ENCODE measurements at places on chromosomes 3 and 15.

- peak; percentile 17 for DNase-seq
Measured at GRCh38 chr3:138186221-138186620, 880 bp upstream of the ARMC8 start.

- no peak for DNase-seq
Measured at GRCh38 chr15:89333011-89333860, 1.4 kb downstream of the POLG start.

DNA sequence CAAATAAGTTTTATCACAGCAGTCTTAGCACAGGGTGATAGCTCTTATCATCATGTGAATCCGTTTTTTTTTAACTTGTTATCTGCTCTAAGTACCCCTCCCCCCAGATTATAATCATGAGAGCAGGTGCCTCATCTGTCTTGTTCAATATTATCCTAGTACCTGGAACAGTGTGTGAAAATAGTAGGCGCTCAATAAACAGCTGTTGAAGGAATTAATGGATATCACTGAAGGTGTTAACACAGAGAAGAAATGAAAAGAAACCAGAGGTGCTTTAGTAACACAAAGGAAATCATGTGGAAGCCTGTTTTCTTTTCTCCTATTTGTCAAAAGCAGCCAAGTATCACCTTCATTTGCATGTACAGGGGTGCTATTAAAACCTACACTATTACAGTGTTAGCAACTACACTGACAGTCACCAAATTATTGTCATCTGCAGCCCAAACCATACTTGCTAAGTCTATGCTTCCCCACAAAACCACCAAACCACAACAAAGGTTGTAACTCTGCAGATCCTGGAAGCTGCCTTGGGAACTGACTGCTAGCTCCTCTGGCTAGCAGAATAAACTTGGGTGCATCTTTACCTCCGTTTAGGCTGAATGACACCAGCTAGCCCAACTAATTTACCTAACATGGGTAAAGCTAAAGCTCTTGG is 2.9 kb downstream of the XPC start:
- DNase-seq: peak; percentile 40

DNA sequence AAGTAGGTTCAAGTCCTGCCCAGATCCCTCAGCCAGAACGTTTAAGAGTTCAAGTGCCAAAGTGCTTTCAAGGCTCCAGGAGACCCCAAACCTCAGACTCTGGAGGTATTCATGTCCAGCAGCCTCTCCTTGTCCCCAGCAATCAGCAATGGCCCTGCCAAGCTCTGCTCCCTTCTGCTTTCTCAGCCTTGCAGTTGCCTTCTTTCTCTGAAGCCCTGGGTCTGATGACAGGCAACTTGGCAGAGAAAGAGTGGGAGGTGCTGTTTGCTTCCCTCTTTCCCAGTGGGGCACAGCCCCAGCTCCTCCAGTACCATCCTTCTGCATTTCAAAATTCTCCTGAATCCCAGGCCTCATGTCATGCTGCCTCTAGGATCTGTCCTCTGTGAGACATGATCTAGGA is 40.2 kb downstream of the ATP2B2 start:
- DNase-seq: no peak

- peak; percentile 50 for DNase-seq
Measured at GRCh38 chr3:30586096-30586805, 20.1 kb upstream of the TGFBR2 start.

GRCh38 chr15:62785881-62786828 is 256.4 kb upstream of the TPM1 start:
- DNase-seq: peak; percentile 24

DNA sequence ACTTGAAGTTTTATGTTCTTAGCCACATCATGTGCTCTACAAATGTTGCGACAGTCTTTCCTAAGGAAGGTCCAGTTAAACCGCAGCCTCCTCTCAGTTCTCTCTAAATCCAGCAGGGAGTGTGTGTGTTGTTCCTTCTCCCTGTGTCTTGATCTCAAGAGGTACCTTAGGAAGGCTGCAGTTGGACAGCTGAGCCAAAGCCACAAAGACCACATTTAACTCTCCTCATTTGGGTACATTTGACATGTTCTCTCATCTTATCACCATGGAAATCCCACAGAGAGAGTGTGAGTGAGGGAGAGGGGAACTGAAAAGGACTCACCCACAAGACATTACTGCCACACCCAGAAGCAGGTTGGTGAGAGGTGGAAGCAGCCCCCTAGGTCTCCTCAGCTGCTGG is 79.5 kb downstream of the CD200R1L start:
- DNase-seq: no peak

DNA sequence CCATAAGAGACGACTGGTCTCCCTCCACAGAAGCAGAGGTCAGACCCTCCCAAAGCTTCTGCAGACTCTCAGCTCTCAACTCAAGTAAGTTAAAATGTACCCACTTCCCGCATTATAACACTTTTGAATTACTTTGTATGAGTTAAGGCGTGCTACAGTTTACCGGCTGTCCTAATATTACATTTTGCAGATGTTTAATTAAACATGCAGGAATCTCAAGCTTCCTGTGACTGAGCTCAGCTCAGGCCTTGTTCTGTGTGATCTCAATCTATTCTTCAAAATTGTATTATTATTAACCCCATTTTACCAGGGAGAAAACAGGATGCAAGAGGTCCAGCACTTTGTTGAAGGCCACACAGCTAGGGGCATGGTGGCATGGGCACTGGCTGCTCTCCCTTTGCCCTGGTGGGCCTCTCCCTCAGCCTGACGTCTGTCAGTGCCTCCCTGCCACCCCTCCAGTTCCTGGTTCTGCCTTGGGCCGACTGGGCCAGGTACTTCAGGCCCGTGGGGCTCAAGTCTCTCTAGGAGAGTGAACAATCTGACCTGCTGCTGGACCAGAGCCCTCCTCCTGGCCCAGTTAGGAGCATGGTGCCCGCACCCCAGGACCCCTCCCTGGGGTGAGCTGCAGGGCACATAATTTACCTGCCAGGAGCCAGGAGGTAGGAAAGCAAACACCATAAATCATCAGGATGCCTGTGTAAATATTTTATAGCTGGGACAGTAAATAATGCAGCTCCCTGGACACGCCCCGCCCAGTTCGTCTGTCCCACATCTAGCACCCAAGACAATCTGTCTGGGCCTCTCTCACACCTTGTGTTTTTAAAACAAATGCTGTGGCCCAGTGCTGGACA is 14.9 kb upstream of the RFT1 start:
- no peak for DNase-seq

DNA sequence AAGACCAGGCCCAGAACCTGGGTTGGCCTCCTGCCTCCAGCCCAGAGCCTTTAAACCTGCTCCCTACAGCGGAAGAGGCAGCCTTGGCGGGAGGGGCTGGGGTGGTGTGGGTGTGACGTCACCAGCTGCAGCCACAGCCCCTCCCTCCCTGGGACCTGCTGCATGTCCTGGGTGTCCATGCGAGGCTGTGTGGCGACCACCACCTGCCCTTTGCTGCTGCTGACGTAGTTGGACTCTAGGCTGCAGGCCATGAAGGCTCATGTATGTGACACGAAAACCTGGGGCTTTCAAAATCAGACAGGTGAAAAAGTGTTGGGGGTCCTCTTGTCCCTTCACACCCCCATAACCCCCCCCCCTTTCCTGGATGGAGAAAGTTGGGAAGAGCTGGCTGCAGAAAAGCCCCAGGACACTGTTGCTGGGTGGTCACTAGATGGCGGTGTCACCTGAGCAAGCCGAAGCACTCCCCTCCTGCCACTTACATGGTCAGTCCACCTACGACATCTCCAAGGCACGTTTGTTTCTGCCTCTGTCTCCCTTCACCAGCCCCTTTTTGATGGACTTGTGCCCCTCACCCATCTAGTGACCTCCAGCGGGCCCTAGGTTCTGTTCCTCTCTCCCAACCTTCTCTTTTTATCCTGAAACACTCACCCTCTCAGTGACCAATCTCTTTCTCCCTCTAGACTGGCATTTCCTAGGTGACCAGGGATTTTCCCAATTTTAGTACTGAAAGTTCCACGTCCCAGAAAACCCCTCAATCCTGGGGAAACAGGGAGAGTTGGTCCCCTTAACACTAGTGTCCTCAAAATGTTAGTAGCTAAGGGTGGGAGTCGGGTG is 35.2 kb downstream of the SLC6A20 start:
- peak; percentile 75 for DNase-seq

- DNase-seq: no peak
Measured at GRCh38 chr3:53708001-53708621, 138.1 kb downstream of the CHDH start.

GRCh38 chr3:45035441-45036301 is 9.6 kb downstream of the CLEC3B start:
- DNase-seq: peak; percentile 39

DNA sequence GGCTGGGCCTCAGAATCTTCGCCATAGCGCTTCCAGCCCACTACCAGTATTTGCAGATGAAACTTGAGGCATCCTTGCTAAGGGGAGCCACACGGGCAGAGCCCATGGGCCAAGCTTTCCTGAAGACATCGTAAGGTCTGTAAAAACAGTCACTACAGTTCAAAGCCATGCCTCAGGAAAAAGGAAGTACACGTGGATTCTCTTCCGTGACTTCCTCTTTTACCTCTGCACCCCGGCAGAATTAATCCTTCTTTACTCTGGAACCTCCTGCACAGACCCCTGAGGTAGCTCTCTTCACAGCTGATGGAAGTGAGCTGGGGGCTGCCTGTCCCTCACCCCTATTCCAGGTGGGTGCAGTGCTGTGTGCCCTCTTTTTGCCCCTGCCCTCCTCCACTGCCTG is 129.2 kb downstream of the CHDH start:
- no peak for DNase-seq

DNA sequence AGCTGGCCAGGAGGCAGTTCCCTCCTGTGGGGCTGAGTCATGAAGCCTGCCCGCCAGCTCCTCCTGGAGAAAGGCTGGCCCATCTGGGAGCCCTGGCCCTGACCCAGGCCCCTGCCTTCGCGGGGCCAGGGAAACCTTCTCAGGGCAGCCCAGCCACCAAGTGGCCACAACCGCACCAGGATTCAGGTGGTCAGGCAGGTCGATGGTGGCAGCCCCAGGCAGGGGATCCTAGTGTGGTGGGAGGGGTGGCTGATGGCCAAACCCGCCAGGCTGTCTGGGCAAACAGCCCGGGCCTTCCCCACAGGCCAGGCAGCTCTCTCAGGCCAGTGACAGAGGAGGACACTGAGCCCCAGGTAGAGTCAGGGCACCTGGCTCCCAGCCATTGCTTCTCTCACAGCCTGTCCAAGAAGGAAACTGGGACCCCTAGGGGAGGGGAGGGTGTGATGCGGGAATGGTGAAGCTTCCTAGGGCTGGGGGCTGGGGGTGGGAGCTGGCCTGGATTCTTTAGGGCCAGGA is 1.2 kb downstream of the TWF2 start:
- peak; percentile 91 for DNase-seq

DNA sequence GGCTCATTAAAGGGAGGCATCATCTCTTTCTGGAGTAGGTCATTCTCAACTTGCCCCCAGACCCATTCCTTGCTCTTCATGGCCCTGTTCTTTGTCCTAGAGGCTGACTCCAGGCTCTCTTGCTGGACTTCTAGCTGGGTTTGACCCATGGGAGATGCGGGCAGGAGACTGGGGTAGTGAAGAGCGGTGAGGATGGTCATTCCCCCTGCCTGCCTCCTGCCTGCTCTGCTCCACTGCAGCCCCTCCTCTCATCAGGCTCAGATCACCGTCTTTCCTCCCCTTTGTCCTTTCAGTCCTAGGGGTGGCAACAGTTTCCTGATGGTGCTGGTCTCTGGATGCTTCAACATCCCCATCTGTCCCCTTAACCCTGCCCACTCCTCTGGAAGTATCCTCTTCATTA is 170.9 kb downstream of the ABHD5 start:
- no peak for DNase-seq

GRCh38 chr3:37899711-37900306 is 38.1 kb downstream of the CTDSPL start:
- no peak for DNase-seq

DNA sequence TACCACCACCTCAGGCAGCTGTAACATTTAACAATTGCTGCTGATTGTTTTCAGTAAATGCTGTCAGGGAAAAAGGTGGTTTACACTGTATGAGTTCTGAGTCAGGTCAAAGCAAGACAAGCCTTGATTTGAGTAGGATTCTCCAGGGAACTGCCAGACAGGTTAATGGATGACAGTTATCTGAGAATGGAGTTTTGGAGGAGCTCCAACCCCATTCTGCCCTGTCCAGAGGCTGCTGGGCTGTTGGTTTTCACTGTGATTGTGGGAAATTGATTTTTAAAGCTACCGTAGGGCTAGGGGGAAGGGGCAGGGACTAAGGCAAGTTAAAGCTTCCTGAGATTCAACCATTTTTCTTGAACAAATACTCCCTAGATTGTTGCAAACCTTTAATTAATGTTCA is 39.9 kb downstream of the TICRR start:
- DNase-seq: no peak

DNA sequence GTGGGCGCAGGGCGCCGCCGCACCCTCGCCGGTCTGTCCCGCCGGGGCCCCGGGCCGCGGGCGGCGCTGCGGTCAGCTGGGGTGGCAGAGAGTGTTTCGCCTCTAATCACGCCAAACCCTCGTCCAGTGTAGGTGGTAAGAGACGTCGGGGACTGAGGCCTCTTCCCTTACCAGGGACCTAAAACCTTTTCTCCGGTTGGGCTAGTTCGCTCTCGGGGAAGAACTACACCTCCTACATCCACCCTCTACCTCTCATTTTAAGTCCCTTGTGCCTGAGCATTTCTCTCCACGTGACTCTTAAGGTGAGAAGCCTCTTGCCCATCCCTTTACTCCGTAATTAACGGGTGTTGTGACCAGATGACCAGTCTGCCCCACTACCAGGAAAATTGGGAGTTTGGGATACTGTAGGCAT is 520 bp downstream of the TMEM42 start:
- peak; percentile 34 for DNase-seq

DNA sequence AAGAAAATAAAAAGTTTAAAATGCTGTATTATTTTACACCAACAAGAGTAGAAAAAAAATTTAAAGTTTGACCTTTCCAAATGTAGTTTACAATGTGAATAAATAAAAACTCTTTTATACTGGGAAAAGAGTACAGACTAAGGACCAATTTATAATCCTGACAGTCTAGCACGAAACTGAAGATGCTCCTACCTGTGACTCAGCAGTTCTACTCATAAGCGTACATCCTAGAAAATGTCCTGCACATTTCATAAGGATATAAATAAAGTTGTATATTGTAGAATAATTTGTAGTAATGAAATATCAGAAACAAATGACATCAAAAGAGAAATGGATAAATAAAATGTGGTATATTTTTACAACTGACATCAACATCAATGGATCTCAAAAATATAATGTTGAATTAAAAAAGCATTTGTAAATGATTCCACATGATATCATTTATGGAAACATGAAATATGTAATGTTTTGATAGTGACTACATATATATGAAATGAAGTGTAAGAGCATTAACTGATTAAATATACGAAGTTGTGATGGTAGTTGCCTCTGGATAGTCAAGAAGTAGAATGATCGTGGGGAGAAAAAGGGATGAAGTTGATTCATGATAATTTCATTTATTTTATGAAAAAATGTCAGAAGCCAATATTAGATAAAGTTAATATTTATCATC is 161.3 kb upstream of the CBLB start:
- DNase-seq: peak; percentile 44

DNA sequence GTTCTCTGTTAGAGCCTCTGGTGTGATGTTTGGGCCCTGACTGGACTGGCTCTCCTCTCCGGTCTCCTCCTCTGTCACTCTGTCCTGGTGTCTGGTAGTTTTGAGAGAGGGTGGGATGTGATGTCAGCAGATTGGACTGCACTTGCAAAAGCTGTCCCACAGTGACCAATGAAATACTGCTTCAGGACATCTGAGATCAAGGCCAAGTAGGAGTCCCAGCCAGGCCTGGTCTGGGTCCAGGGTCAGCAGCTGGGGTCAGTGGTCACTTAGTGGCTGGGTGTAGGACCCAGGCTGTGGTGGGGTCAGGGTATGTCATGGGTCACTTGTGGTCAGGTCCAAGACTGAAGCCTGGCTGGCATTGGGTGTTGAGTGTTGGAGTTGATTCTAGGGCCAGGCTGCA is 20.9 kb downstream of the ALDH1L1 start:
- no peak for DNase-seq

All from iris pigment epithelial cell (primary cell).